HCEC 1CT (cell line): ENCODE measurements at places on chromosomes 2 and 18.

DNA sequence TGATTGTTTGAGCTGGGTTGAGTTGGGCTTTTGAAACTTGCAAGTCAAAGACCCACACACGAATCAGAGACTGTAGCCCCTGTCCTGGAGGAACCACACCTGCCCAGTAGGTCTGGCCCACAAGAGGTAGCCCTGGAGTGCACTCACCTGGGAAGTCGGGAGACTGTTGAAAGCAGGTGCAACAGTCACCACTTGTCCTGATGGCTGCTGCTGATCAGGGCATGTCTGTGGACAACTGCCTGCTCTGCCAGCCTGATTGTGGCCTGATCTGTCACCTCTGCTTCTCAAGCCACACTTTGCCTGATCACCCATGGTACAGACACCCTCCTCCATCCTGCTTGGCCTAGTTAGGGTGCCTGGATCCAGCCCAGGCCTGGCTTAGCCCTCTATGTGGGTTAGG lies 105.0 kb upstream of the HAAO start:
- no peak for DNase-seq

GRCh38 chr2:236684504-236685256 lies 115.1 kb downstream of the ACKR3 start:
- DNase-seq: no peak

DNA sequence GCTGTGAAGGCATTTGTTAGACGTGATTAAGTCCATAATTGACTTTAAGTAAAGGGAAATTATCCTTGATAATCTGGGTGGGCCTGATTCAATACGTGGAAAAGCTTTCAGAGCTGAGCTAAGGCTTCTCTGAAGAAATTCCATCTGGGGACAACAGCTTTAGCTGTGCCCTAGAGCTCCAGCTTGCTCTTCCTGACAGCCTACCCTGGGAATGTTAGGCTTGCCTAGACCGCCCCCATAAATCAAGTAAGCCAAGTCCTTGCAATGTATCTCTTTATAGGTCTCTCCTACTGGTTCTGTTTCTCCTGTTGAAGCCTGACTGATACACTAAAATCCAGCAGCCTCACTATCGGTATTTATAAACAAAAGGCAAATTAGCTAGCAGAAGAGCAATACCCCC lies 160.0 kb downstream of the STK39 start:
- DNase-seq: no peak

- no peak for DNase-seq
Observed at GRCh38 chr2:95042472-95043271, 17.2 kb downstream of the MAL start.

DNA sequence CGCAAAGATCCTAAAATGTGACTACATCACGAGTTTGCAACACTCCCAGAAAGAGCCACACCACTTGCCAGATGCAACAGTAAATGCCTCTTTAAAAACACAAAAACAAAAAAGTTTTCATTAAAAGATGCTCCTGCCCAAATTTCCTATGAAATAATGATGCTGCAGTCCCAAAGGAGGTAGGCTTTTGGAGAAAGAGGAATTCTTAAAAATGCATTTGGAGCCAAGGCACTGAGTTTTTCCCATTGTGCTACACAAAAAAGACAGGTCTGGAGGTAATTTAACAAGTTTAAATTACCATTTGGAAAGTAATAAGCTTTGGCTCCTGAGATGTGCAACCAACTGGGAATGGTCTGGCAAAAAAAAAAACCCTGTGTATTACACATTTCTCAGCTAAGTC lies 145.0 kb downstream of the PID1 start:
- no peak for DNase-seq

- DNase-seq: no peak
Observed at GRCh38 chr2:68800027-68800401, 65.4 kb downstream of the ARHGAP25 start.

DNA sequence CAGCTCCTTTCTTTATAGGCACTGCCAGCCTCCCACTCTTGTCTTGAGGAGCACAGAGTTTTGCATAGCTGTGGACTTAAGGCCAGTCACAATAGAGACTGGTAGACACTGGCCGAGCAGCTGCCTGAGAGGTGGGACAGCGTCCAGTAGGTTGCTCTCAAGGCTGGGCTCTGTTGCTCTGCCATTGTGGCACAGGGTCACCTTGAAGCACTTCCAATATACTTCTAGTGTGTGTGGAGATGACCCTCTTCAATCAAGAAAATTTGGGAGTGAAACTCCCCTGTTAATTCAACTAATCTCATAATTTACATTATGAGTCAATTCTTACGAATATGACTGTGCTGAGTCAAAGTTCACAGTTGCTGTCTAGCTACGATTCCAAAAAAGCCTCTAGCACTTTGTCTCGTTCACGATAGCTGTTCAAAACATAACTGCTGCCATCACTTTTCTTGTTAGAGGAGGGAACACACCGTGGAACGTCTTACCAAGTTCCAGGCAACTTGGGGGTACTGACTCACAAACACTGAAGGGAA lies 636.2 kb downstream of the EPHA4 start:
- DNase-seq: no peak
